ENCODE measurements at places on chromosomes 1 and 21.

DNA sequence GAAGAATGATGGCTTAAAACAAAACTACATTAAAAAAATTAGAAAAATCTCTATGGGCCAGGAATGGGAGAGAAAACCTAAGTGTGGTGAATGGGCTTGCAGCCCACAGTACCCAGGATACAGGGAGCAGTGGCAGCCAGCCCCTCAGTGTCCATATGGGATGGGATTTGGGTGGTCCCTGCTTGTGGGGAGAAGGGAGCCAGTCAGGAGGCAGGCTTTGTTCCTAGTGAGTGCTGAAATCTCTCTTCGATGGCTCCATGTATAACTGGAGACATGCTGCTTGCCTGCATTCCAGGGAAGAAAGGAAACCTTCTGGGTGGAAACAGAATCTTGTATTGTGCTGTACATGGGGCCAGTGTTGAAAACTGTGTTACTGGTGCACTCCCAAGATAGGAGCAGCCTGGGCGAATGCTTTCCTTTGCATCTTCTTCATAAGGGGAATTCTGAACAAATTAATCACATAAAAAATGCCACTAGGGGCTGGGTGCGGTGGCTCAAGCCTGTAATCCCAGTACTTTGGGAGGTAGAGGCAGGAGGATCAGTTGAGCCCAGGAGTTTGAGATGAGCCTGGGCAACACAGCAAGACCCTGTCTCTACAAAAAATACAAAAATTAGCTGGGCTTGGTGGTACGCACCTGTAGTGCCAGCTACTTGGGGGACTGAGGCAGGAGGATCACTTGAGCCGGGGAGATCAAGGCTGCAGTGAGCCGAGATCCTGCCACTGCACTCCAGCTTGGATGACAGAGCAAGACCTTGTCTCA, 36.0 kb downstream of the PTPRU start:
- DNase-seq: no peak

GRCh38 chr1:151641229-151641628, 29.4 kb downstream of the SNX27 start:
- DNase-seq: no peak

- no peak for DNase-seq
These were observed 68.8 kb upstream of the LYST start for GRCh38 chr1:235935235-235936225.

- DNase-seq: peak; percentile 30
These were observed 160.9 kb upstream of the UBE2U start for GRCh38 chr1:64042331-64043100.

GRCh38 chr1:197356723-197357533, 88.9 kb downstream of the CRB1 start:
- peak; percentile 58 for DNase-seq

GRCh38 chr1:247270003-247270402, 14.1 kb downstream of the VN1R5 start:
- no peak for DNase-seq

DNA sequence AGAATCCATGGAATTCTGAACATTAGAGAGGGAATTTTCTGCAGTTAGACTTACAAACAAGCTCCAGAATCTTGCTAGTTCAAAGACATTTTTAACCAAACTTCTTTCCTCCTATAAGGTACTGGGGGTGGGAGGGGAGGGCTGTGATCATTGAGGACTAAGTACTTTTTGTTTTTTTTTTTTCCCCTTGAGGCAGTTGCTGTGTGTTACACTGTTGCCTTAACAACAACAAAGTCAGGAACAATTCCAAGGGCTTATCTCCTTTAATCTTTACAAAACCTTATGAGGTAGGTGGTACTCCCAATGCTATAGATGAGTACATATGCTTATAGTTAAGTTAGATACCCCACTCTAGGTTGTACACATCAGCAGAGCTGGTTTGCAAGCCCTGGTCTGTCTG, 62.9 kb downstream of the PPP1R12B start:
- DNase-seq: no peak

DNA sequence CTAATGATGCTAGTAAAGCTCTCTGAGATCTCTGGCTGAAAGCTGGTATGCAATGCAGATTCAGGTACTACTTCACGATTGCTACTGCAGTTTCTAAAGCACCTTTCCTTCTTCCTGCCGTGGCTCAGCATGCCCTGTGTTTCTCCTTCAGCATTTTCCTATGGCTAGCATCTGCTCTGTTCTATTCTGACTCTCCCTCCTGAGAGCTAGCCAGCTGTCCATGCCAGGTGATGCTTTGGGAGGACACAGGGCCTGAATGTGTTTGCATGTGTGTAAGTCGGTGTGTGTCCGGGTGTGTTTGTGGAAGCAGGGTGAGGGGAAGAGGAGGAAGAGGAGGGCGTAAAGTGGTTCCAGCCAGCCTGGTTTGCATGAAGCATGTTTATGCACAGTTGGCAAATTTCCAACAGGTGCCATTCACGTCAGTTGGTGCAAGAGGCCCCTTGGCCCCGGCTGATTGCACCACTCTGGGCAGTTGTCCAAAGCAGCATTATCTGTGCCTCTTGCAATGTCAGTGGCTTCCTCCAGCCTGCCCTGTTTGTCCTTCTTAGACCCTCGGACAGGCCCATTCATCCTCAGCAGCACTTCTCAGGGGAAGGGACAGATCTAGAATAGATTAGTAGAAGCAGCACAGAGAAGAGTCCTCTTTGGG, 433.3 kb downstream of the DISC1 start:
- DNase-seq: peak; percentile 18

DNA sequence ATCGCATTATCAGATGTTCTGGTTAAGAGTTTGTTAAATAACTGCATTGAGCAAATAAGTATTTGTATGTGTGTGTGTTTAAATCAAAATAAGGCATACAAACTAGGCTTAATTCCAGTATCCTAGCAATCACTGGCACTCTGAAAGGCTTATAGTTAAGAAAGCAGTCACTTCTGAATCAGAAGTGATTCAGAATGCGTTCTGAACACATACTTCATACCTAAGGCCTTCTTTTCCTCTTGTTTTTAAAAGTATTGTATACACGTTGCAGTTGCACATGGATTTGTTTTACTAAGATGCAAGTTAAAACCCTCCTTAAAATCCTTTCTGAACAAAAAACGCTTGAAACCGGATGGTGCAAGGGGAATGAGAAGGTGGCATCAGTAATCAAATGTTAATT, 238.4 kb upstream of the DMRTA2 start:
- no peak for DNase-seq

DNA sequence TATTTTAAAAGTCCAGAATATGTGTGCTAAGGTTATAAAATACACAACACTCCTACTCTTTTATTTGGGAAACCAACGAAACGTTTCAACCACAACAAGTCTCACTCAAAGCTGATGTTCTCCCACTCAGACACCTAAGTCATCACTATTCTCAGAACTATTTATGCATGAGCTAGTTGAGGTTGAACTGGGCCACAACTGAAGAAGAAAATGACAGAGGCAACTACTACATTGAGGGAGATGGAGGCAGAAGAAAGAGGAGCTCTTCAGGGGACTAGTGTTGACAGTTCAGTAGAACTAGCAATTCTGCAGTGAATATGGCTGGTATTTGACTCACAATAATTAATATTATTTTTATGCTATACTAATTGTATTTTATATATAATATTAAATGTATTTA, 198.2 kb downstream of the SEC16B start:
- no peak for DNase-seq

GRCh38 chr1:204663644-204664383, 21.7 kb downstream of the LRRN2 start:
- DNase-seq: no peak

- DNase-seq: no peak
These were observed 16.1 kb upstream of the TRABD2B start for GRCh38 chr1:48013270-48013669.

- no peak for DNase-seq
These were observed 128.5 kb downstream of the PROX1 start for GRCh38 chr1:214116258-214116657.

DNA sequence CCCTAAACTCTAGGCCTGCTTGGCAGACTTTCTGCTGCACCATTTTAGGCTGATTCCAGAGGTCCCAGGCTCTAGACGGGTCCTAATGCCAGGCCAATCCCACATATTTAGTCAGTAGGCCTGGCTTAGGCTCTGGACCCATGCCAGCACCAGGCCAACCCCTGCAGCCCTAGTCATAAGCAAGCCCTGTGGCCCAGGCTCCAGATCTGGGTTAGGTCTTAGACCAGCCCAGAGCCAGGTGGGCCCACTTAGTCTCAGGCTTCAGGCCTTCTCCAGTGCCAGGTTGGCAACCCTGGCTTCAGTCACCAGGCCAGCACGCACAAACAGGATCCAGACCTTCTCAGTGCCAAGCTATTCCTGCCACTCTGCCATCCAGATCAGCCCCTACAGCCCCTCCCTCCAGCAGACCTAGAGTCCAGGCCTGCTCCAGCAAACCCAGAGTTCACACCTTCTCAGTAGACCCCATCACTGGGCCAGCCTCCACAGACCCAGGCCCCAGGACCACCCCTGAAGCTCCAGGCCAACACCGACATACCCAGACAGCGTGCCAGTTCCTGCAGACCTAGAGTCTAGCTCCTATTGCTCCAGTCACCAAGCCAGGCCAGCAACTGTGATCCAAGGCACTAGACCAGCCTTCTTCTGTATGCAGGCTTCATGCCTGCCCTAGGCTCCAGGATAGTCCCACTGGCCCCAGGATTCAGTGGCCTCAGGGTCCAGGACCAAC, 467.6 kb downstream of the RWDD3 start:
- DNase-seq: no peak

Measured in NCI-H1694 treated with DMSO at 0.1 percent for 48 hours (cell line).